ENCODE measurements at places on chromosomes 16 and 17.
A peak's percentile ranks its signal among the peaks of the same experiment; 100 is the strongest.

DNA sequence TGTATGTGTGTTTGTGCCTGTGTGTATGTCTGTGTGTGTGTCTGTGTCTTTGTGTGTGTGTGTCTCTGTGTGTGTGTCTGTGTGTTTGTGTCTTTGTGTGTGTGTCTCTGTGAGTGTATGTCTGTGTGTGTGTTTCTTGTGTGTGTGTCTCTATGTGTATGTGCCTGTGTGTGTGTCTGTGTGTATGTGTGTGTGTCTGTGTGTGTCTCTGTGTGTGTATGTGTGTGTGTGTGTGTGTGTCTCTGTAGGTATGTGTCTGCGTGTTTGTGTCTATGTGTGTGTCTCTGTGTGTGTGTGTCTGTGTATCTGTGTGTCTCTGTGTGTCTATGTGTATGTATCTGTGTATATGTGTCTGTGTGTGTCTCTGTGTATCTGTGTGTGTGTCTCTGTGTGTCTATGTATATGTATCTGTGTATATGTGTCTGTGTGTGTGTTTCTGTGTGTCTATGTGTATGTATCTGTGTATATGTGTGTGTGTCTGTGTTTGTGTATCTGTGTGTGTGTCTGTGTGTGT, 70.2 kb downstream of the USP43 start:
- DNase-seq: no peak

DNA sequence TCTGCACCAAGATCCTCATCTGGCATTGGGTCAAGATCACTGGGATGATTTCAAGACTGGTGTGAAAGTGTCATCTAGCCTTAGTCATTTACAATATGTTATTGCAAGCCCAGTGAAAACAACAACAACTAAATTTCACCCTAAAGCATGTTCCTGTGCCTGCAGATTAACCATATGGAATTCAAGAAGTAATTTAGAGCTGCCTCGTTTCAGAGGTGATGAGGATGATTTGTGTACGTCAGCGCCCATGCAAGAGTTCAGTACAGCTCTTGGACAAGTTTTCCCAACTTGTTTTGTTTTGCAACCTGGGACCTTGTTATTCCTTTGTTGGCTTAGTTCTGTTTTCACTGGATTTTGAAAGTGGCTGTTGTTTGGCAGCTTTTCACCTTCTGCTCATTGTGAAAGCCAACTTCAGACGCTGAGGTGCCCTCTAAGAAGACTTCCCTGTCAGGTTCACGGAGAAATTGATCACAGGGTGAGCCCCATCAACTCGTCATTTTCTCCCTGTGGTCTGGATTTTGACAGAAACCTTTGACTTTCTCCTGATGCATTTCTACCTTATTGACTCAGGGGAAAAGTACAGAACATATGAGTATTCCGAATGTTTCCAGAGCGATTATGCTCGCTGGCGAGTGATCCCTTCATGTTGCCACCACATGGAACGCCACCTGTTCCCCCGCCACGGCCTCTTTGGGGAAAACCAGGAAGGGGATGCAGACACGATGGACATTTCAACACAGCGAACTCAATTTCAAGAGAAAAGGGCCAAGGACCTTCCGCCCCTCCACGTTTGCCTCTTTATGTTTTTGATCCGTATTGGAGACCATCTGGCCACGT, 85.6 kb downstream of the FOXL1 start:
- DNase-seq: no peak

DNA sequence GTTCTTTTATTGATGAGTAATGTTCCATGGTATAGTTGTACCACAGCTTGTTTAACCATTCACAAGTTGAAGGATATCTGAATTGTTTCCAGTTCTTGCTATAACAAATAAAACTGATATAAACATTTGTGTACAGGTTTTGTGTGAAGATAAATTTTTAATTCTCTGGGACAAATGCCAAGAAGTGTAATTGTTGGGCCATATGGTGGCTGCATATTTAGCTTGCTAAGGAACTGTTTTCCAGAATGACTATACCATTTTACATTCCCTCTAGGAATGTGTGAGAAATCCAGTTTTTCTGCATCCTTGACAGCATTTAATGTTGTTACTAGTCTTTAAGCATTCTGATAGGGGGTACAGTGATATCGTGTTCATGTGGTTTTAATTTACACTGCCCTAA, 368.5 kb downstream of the KIF2B start:
- no peak for DNase-seq

- no peak for DNase-seq
Observed at GRCh38 chr17:73521376-73521775, 122.9 kb downstream of the SDK2 start.

DNA sequence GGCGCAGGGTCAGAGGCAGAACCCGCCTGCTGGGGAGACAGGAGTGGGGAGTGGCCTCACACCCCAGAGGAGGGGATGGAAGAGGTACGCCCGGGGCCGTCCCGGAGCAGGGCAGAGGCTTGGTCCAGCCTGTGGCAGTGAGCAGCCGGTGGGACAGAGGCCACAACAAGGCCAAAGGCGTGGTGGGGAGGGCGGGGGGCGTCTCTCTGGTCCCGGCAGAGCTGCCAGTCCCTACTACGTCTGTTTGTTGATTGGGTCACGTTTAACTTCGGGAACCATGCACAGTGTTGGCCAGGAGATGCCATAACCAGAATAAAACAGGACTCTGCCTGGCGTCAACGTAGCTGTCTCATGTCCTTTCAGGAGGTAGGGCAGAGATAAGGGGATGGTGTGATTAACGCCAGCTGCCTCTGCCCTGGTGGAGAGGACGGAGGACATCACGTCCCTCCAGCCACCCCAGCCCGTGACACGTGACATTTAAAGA, 192.8 kb downstream of the BANP start:
- DNase-seq: no peak

- DNase-seq: no peak
Observed at GRCh38 chr16:69568676-69569075, 2.9 kb downstream of the NFAT5 start.

DNA sequence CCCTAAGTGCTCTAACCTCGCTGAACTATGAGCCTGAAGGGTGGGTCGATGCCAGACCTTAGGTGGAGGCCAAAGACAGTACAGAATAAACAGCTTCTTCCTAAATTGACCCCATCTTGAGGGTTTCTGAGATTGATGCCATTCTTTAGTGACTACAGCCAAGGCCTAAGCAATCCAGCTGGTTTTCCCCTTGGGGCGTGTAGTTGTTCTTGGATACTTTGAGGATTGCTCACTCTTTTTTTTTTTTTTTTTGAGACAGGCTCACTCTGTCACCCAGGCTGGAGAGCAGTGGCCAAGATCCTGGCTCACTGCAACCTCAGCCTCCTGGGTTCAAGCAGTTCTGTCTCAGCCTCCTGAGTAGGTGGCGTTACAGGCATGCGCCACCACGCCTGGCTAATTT, 2.0 kb downstream of the OVCA2 start:
- DNase-seq: no peak

- DNase-seq: no peak
Observed at GRCh38 chr17:30541802-30542201, 64.6 kb downstream of the GOSR1 start.

- no peak for DNase-seq
Observed at GRCh38 chr17:27247071-27247957, 46.6 kb upstream of the WSB1 start.

- no peak for DNase-seq
Observed at GRCh38 chr17:67218385-67218950, 26.5 kb downstream of the HELZ start.

DNA sequence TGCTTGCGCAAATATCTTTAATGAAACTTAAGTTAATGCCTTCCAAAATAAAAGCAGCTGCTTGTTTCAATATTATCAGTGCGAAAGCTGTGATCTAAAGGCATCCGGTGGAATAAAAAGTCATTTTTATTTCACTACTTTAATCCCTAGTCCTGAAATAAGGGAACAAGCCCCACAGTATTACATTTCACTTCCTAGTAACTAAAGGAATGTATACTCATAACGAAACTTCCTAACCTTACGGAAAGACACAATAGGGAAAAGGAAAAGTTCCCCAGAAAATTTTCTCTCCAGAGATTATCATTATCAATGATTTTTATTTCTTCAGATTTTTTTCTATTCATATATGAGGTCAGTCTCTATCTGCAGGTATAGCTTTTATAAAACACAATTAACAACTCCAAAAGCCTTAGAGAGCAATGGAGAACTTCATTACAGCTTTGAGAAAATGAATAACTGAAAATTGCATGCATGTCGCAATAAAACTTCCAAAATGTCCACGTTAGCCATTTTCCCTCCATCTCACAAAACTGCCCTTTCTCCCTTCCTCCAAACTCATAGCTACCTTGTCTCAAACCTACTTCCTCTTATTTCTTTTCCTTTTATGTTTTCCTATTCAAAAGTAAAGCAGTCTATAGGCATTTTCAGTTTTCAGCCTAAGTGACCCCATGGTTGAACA, 154.3 kb upstream of the MED13 start:
- DNase-seq: peak; percentile 4

DNA sequence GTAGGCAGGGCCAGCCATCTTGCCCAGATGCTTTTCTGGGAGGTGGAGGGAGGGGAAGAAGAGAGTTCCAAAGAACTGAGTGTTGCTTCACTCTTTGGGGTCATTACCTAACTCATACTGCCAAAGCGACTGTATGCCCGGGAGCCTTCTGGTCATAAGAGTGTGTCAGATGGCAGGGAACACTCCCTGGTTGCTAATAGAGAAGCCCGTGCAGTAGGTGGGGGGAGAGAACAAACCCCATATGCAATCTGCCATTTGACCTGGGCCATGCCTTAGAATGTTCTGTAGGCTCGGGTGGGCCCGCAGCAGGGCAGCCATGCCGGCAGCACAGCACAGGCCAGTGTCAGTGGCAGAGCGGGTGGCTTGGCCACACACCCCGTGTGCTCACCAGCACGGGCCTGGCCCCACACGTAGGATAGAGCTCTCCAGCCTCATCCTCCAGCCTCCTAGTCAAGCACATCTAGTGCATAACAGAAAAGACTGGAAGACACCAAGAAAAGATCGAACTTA, 120.5 kb downstream of the SOCS1 start:
- DNase-seq: no peak

GRCh38 chr16:3188925-3189825, 1.2 kb downstream of the OR1F1 start:
- no peak for DNase-seq

GRCh38 chr16:10616756-10617640, 36.6 kb upstream of the EMP2 start:
- DNase-seq: no peak

- no peak for DNase-seq
Observed at GRCh38 chr17:10036511-10037061, 131.5 kb upstream of the RCVRN start.

GRCh38 chr16:73058616-73059409, 10.9 kb upstream of the ZFHX3 start:
- peak; percentile 49 for DNase-seq

DNA sequence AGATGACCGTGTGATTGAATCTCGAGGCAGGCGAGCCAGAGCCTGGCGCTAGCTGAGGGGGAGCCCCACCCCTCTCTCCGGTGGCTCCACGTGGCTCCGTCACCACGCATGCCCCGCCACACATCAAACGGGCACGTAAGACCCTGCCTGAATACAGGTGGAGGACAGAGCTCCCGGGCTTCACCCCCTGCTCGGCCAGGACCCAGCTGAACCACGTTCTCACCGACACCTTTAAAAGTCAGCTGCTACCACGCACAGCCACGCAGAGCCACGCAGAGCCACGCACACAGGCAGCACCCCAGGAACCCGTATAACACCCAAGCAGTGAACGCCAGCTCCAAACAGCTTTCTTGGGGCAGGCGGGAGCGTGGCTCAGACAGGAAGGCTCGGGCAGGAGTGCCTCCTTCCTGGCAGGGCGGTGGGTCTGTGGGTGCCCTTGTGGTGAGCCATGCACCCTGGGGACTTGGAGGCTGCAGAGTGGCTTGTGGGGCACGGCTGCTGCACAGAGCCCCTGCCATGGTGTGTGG, 4.4 kb downstream of the TMEM204 start:
- DNase-seq: no peak

- no peak for DNase-seq
Observed at GRCh38 chr17:51428668-51429495, 168.5 kb downstream of the UTP18 start.

DNA sequence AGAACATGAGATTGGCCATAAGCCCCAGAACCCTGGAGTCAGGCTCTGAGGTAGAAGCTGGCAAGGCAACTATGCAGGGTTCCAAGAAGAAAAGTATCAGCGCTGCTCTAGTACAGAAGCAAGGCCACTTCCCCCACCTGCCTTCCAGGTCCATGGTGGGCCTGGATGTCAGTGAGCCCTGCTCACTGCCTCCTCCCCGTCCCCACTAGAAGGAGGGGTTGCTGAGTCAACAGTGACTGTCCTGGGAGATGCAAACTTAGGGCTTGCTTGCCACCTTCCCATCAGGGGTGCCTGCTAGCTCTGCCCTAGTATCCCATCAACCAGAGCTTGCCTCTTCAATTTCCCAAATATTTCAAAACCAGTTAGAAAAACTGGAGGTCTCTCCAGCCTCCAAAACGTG, 29.6 kb upstream of the SREBF1 start:
- no peak for DNase-seq

DNA sequence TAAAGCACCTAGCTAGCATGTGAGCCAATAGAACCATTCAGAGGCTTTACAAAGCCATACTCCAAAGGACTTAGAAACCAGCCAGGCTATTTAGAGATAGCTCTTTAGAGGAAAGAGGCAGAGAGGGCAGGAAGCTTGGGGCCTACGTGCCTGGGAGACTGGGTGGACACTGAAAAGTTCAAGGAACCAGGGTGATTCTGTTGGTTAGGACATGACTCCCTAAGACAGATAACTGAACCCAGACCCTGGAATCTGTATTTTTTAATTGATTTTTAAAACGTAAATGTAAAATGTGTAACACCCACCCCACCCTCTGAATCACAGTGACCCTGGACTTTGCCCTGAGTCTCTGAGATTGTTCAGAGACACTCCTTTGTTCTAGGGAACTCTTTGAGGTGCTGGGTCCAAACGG, 16.1 kb upstream of the GNA13 start:
- DNase-seq: no peak

DNA sequence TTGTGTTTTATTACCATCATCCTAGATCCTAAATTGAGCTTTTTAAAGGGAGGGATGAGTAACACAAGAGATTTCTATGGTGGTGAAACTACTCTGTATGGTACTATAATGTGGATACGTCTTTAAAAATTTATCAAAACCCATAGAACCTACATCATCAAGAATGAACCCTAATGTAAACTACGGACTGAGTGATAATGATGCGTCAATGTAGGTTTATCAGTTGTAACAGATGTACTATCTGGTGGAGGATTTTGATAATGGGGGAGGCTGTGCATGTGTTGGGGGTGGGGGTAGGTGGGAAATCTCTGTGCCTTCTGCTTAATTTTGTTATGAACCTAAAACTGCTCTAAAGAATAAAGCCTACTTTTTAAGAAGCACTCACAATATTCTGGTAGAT, 724.1 kb upstream of the SOX9 start:
- no peak for DNase-seq

GRCh38 chr16:74469946-74470478, 48.7 kb upstream of the CLEC18B start:
- DNase-seq: no peak

DNA sequence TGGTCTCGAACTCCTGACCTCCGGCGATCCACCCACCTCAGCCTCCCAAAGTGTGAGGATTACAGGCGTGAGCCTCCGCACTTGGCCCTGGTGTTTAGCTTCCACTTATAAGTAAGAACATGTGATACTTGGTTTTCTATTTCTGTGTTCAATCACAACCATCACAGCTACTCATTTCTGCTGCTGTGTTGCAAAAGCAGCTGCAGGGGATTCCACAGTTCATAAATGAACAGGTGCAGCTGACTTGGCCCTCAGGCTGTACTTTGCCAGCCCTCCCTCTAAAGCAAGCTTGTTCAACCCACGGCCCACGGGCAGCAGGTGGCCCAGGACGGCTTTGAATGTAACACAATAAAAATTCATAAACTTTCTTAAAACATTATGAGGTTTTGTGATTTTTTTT, 79.2 kb downstream of the SLC39A11 start:
- no peak for DNase-seq

- DNase-seq: no peak
Observed at GRCh38 chr17:79951361-79952264, 84.1 kb downstream of the TBC1D16 start.

Data from KBM-7 (cell line).